ENCODE measurements at places on chromosomes 12 and 14. TPM values are rescaled to one million over a fixed set of nuclear protein-coding genes. Genes with fewer than 3 reads are reported as not detected.

DNA sequence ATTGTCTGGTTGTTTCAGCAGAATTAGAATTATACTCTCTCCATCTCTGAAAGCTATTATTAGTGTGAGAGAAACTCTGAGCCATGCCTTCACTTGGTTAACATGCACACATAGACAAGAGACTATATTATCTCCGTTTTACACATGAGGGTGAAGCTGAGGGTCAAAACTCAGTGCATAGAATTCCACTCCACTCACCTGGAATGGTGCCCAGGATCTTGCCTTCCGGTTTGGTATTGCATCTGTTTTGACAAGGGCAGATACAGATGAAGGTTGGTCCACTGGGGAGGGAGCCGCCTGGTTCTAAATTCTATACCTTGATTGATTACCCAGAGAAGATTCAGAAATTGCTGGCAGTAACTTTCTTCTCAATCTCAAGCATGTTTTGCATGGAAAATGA is 149.5 kb upstream of the PELI2 start:
- H3K4me3 ChIP-seq: no peak overlapping the region
- H3K36me3 ChIP-seq: no peaks in the 10 kb centered on the region
- H3K4me1 ChIP-seq: no peaks in the 10 kb centered on the region
- H3K27ac ChIP-seq: no peak overlapping the region

DNA sequence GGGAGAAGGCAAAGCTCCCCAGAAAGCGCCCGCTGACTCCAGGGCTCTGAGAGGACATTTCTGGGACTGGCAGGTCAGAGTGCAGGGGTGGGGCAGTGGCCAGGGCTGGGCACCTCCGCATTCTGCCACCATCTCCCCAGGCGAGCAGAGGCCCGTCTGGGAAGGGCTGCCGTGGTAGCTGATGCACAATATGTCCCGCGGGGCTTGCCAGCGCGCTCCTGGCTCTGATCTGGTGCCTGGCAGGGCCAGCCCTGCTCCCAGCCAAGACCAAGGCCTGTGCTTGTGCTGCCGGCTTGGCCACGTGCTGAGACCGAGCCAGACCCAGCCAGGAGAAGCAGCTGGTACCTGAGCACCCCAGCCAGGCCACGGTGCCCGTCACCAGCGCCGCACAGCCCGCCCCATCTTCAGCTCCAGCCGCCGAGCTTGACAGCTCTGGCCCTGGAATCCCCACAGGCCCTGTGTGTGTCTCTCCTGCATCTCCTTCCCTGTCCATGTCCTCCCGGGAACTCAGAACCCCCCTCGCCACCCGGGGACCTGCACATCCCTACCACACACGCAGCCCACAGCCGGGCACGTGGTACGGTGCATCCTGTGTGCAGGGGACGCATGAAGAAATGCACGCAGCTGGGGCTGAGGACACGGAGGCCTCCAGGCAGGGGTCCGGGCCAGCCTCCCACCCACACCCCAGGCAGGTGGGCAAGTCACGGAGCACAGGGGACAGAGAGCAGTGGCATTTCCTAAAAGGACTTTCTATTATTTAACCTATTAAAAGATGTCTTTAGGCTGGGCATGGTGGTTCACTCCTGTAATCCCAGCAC is 68.6 kb upstream of the C14orf180 start:
- no peak for DNase-seq
- H3K36me3 ChIP-seq: no peaks in the 10 kb centered on the region
- H3K27ac ChIP-seq: no peak overlapping the region
- H3K4me3 ChIP-seq: no peak overlapping the region

- peaks cover 12% of the 10 kb centered on the region for H3K4me1 ChIP-seq
- no peak for DNase-seq
- H3K27me3 ChIP-seq: no peaks in the 10 kb centered on the region
- no peak overlapping the region for H3K27ac ChIP-seq
- no peak overlapping the region for H3K4me3 ChIP-seq
Measured at GRCh38 chr12:26303418-26303817, 108.0 kb downstream of the SSPN start.

GRCh38 chr12:2624543-2625288 is 170.1 kb upstream of the FKBP4 start:
- no peaks in the 10 kb centered on the region for H3K4me1 ChIP-seq
- no peak overlapping the region for H3K4me3 ChIP-seq
- no peaks in the 10 kb centered on the region for H3K36me3 ChIP-seq
- no peak overlapping the region for H3K27ac ChIP-seq
- DNase-seq: no peak
- no peaks in the 10 kb centered on the region for H3K27me3 ChIP-seq

- no peak overlapping the region for H3K4me3 ChIP-seq
- no peak overlapping the region for H3K27ac ChIP-seq
- H3K27me3 ChIP-seq: no peaks in the 10 kb centered on the region
- peaks cover 15% of the 10 kb centered on the region for H3K4me1 ChIP-seq
- H3K36me3 ChIP-seq: no peaks in the 10 kb centered on the region
Measured at GRCh38 chr12:6211421-6211869, 11.2 kb downstream of the CD9 start.

DNA sequence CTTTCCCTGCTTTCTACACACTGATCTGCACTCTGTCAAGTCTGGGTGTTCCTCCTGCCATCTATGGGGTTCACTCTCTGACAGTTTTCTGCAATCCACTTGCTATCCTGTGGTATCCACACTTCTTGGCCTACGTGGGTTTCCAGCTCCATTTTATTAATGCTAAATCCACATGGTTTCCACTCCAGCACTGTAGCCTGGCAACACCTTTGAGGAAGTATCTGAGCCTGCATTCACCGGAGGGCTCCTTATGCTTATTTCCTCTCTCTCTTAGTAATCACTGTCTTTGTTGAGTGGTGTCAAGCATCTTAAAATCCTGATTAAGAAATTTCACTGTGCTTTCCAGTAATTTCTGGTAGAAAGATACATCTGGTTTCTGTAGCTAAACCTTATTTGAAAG is 703.7 kb downstream of the TMEM121 start:
- H3K36me3 ChIP-seq: no peaks in the 10 kb centered on the region
- H3K27ac ChIP-seq: no peak overlapping the region
- DNase-seq: no peak
- no peaks in the 10 kb centered on the region for H3K27me3 ChIP-seq
- no peaks in the 10 kb centered on the region for H3K4me1 ChIP-seq
- H3K4me3 ChIP-seq: no peak overlapping the region

DNA sequence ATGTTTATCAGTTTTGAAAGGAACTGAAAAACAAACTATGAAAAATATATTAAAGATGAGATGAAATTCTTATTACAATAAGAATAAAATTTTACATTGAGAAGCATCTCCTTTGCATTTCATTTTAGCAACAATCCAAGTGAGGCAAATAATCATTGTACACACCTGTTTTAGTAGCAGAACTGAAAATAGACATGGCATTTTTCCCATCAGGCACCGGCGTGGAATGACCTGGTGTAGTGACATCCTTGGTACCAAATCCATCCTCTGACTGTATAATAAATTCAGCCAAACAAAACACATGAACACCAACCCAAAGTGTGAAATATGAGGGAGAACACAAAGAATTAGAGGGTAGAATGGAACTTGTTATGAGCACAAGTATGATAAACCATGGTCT is 271.4 kb downstream of the MED13L start:
- no peaks in the 10 kb centered on the region for H3K27me3 ChIP-seq
- H3K4me3 ChIP-seq: no peak overlapping the region
- DNase-seq: no peak
- no peaks in the 10 kb centered on the region for H3K4me1 ChIP-seq
- no peak overlapping the region for H3K27ac ChIP-seq

GRCh38 chr12:19138551-19138950 is 9.0 kb downstream of the PLEKHA5 start:
- H3K36me3 ChIP-seq: no peaks in the 10 kb centered on the region
- no peak for DNase-seq
- H3K27me3 ChIP-seq: no peaks in the 10 kb centered on the region
- H3K4me3 ChIP-seq: no peak overlapping the region
- no peak overlapping the region for H3K27ac ChIP-seq

DNA sequence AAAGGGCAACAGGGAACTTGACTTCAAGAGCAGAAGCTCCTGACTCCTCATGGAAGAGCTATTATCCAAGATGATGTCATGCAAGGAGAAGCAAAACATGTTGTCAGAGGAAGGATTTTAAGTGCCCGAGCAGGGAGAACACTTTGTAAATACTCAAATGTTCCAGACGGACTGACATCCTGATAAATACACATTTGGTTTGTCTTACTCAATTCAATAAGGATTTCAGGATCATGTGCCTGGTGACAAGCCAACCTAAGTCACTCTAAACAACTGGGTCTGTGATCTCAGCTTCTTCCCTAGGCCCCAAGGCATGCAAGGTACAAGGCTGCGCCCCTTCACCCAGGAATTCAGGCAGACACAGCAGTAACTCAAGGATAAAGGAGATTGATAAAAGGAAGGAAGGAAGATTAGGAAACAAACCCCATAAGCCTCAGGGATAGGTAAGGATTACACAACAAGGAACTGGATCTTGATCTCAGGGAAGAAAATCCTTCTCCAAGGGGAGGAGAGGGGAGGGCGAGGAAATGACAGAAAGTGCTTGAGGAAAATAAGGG is 26.8 kb upstream of the CEBPE start:
- H3K4me3 ChIP-seq: no peak overlapping the region
- H3K4me1 ChIP-seq: peaks cover 20% of the 10 kb centered on the region
- H3K27ac ChIP-seq: no peak overlapping the region
- no peaks in the 10 kb centered on the region for H3K27me3 ChIP-seq
- H3K36me3 ChIP-seq: no peaks in the 10 kb centered on the region

GRCh38 chr12:50626026-50626425 is 121.2 kb downstream of the DIP2B start:
- H3K4me1 ChIP-seq: peaks cover 9% of the 10 kb centered on the region
- no peaks in the 10 kb centered on the region for H3K36me3 ChIP-seq
- H3K27me3 ChIP-seq: no peaks in the 10 kb centered on the region
- no peak for DNase-seq
- no peak overlapping the region for H3K4me3 ChIP-seq
- no peak overlapping the region for H3K27ac ChIP-seq

GRCh38 chr12:109182041-109182839 is 65.9 kb downstream of the ACACB start:
- no peak overlapping the region for H3K4me3 ChIP-seq
- DNase-seq: no peak
- H3K4me1 ChIP-seq: no peaks in the 10 kb centered on the region
- no peaks in the 10 kb centered on the region for H3K27me3 ChIP-seq
- H3K27ac ChIP-seq: no peak overlapping the region

GRCh38 chr12:88501972-88502938 is 78.0 kb downstream of the KITLG start:
- peaks cover 1% of the 10 kb centered on the region for H3K36me3 ChIP-seq
- no peaks in the 10 kb centered on the region for H3K27me3 ChIP-seq
- no peak overlapping the region for H3K27ac ChIP-seq

DNA sequence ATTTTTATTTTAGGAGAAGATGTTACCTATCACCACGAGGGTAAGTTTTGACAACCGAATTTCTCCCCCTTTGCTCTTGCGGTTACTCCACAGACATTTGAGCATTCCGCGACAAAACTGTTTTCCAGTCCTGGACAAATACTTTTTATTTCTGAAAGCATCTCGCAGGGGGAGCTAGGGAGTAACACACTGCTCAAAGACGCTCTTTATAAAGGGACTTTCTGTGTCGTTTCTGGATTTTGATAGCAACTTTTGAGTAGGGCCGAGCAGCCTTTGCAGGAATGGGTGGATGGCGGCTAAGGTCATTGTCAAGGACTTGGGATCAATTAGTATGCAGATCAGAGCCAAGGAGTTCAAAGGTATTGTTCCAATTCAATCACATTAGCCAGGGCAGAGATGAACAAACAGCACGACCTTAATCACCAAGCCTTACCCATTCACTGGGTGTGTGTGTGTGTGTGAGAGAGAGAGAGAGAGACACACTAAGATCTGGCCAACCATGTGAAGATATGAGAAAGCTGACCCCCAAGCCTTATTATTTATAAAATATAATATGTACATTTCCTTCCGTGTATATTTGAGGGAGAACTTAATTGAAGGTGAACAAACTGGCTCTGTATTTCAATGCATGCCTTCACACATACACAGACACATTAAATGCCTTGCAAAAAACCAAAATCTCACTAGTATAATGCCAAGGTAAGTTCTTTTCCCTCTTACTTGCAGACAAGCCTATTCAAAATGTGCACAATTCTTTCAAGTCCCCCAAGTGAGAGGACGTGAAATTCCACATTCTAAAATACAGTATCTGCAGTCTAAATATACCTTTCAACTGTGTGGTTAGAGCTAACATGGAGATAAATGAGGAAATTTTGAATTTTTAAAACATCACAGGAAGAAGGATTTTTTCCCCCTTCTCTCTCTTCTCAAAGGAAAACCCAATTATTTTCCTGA is 613.8 kb downstream of the VRK1 start:
- H3K4me3 ChIP-seq: no peak overlapping the region
- no peak overlapping the region for H3K27ac ChIP-seq
- H3K4me1 ChIP-seq: no peaks in the 10 kb centered on the region
- DNase-seq: no peak

- DNase-seq: no peak
- H3K4me1 ChIP-seq: no peaks in the 10 kb centered on the region
- H3K27ac ChIP-seq: no peak overlapping the region
- H3K36me3 ChIP-seq: no peaks in the 10 kb centered on the region
- H3K4me3 ChIP-seq: no peak overlapping the region
Measured at GRCh38 chr14:98169170-98169587, 1102.8 kb downstream of the BCL11B start.

- H3K36me3 ChIP-seq: no peaks in the 10 kb centered on the region
- no peak overlapping the region for H3K27ac ChIP-seq
- no peaks in the 10 kb centered on the region for H3K4me1 ChIP-seq
- H3K27me3 ChIP-seq: no peaks in the 10 kb centered on the region
- peak; percentile 75 for DNase-seq
Measured at GRCh38 chr12:46585854-46586621, 213.5 kb upstream of the SLC38A2 start.

- no peaks in the 10 kb centered on the region for H3K4me1 ChIP-seq
- H3K27me3 ChIP-seq: no peaks in the 10 kb centered on the region
- DNase-seq: peak; percentile 26
- H3K36me3 ChIP-seq: no peaks in the 10 kb centered on the region
- no peak overlapping the region for H3K4me3 ChIP-seq
Measured at GRCh38 chr12:48165089-48165981, 8.0 kb upstream of the ASB8 start.

GRCh38 chr12:1592444-1593173 is 1.8 kb downstream of the FBXL14 start:
- H3K27me3 ChIP-seq: no peaks in the 10 kb centered on the region
- H3K36me3 ChIP-seq: no peaks in the 10 kb centered on the region
- H3K4me1 ChIP-seq: peaks cover 61% of the 10 kb centered on the region
- H3K27ac ChIP-seq: no peak overlapping the region
- no peak for DNase-seq
- peak overlapping the region; percentile 47 for H3K4me3 ChIP-seq

Gene VDR
- total RNA-seq: 3.1 TPM

Gene ANKRD33
- total RNA-seq: not detected

Gene MSRB3
- total RNA-seq: 3.6 TPM

Gene OAS1
- total RNA-seq: 7.8 TPM

Gene DAO
- total RNA-seq: not detected

Gene LALBA
- total RNA-seq: not detected

Gene NYNRIN
- total RNA-seq: 7.3 TPM

Gene ZBTB1
- 28.5 TPM for total RNA-seq

Gene TAS2R31
- total RNA-seq: 7.0 TPM

Gene BHLHE41
- total RNA-seq: 2.6 TPM

Gene IL22
- not detected for total RNA-seq

All from body of pancreas (tissue), 4 donors.